ENCODE measurements at places on chromosomes 5 and 9.

DNA sequence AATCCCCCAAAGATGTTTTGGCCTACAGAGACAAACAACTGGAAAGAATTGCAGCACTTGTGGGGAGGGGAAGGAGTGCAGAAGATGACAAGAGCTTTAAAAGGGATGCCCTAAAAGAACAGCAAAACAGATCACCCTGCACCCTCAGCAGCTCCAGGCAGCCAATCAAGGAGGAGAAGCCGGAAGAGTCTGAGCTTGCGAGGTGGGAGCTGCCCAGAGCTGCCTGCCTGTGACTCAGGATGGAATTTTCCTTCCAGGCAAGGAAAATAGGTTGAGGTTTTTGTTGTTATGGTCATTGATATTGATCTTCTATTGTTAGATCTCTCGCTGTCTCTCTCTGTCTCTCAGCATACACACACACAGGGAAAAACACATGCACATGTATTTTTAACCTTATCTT is 70.3 kb upstream of the MAP1B start:
- H3K4me1 ChIP-seq: no peaks in the 10 kb centered on the region
- peaks cover 15% of the 10 kb centered on the region for H3K27me3 ChIP-seq

GRCh38 chr5:9207817-9208418 is 338.0 kb downstream of the SEMA5A start:
- no peaks in the 10 kb centered on the region for H3K27me3 ChIP-seq
- no peak overlapping the region for H3K27ac ChIP-seq
- H3K4me3 ChIP-seq: no peak overlapping the region
- H3K36me3 ChIP-seq: no peaks in the 10 kb centered on the region

GRCh38 chr5:53944981-53945380 is 365.4 kb downstream of the ARL15 start:
- DNase-seq: no peak
- H3K4me1 ChIP-seq: no peaks in the 10 kb centered on the region

- H3K36me3 ChIP-seq: no peaks in the 10 kb centered on the region
- no peak overlapping the region for H3K4me3 ChIP-seq
- H3K27ac ChIP-seq: no peak overlapping the region
- DNase-seq: no peak
Observed at GRCh38 chr5:164187785-164188184, 682.4 kb downstream of the MAT2B start.

DNA sequence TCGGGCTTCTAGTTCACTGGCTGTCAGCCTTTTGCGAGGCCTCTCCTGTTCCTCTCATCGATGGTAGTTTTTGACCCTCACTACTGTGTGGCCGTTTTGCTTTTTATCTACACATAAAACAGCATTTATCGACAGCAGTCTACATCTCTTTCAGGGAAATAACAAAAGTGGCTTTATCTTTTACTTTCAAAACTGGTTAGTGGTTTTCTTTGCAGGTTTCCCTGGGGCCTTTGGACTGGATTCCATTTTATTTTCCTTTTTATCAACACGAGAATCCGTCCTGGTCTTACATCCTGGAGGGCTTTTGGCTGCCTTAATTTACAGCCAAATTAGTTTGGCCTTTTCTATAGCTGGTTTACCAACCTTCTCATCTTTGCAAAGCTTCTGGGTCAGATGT is 793 bp upstream of the PKD2L2 start:
- peaks cover 3% of the 10 kb centered on the region for H3K27me3 ChIP-seq
- no peak for DNase-seq
- H3K36me3 ChIP-seq: no peaks in the 10 kb centered on the region
- peak overlapping the region; percentile 89 for H3K27ac ChIP-seq
- peak overlapping the region; percentile 82 for H3K4me3 ChIP-seq
- peaks cover 16% of the 10 kb centered on the region for H3K4me1 ChIP-seq

DNA sequence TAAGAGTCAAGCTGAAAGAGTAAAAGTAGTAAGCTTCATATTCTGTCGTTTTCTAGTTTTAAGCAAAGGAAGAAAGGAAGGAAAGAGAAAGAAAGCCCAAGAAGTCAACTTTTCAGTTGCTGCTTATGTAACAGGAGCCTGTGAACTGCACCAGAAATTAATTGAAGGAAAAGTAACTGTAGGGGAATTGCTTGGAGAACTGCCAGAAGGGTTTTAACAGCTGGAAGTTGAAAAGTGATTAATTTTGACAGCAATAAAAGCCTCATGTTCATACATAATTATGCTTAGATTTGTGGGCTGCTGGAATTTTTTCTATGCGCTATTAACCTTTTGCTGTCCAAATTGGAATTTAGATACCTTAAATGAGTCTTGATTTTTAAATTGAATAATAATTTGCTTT is 255.7 kb downstream of the ENC1 start:
- no peaks in the 10 kb centered on the region for H3K36me3 ChIP-seq
- no peak for DNase-seq

- no peak overlapping the region for H3K27ac ChIP-seq
- no peaks in the 10 kb centered on the region for H3K27me3 ChIP-seq
- H3K4me3 ChIP-seq: no peak overlapping the region
Observed at GRCh38 chr5:53568871-53569270, 8.4 kb downstream of the NDUFS4 start.

DNA sequence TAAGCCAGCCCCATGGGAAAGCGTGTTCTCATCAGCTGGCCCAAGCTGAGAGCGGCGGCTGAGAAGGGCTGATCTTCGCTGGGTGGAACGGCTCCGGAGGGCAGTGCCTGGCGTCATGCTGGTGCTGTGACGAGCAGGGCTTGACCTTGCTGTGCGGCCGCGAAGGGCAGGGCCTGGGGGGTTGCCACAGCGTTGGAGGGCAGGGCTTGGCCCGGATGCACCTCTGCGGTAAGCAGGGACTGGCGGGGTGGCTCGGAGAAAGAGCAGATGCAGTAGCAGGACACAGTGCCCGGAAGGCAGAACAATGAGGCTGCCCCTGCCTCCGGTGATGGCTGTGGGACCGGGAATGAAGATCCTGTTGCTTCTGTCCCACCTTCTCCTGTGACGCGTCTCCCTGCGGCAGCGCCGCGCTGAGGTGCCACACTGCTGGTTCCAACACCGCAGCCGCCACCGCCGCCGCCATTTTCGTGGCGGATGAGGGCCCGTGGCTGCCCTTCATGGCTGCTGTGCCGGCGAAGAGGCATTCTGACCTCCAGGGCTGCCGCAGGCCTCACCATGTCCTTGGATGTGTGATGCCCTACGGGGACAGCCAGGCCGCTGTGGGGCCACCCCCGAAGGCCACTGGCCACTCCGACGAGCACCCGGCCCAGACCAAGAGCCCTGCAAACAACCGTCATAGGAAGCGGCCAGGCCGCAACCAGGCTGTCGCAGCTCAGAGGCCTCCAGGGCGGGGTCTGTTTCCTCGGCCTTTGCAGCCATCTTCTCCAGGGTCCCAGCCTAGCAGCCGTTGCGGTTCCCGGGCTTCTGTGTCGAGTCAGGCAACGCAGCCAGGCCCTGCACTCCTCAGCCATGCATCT is 890.5 kb upstream of the CTNND2 start:
- H3K4me3 ChIP-seq: no peak overlapping the region
- H3K4me1 ChIP-seq: no peaks in the 10 kb centered on the region
- H3K36me3 ChIP-seq: no peaks in the 10 kb centered on the region
- no peaks in the 10 kb centered on the region for H3K27me3 ChIP-seq

DNA sequence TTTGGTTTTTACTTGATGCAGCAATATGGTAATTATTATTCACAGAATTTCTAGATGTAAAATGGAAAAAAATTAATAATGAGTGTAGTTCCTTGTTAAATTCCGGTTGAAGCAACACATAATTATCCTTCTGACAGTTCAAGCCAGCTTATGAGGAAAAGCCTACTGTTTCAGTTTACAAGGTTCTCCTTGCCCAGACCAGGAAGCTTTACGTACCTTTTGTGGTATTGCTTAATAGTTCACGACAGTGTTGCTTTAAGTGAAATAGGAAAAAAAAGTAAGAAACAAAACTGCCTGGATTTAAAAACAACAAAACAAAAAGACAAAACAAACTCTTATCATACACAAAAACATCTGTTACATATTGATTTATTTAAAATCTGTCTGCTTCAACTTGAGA is 547.3 kb upstream of the C9orf72 start:
- no peaks in the 10 kb centered on the region for H3K4me1 ChIP-seq
- no peak for DNase-seq
- H3K4me3 ChIP-seq: no peak overlapping the region
- H3K36me3 ChIP-seq: no peaks in the 10 kb centered on the region
- no peak overlapping the region for H3K27ac ChIP-seq

GRCh38 chr5:144026286-144026685 is 144.2 kb downstream of the YIPF5 start:
- H3K27ac ChIP-seq: no peak overlapping the region
- no peak overlapping the region for H3K4me3 ChIP-seq
- no peak for DNase-seq
- peaks cover 2% of the 10 kb centered on the region for H3K27me3 ChIP-seq

DNA sequence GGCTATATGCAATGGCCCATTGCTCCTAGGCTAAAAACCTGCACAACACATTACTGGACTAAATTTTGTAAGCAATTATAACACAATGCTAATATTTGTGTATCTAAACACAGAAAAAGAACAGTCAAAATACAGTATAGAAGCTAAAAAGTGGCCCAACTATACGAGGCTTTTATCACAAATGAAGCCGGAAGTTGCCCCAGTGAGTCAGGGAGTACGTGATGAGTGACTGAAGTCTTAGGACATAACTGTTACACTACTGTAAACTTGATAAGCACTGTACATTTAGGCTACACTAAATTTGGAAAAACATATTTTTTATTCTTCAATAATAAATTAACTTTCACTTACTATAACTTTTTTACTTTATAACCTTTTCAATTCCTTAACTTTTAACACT is 105.2 kb upstream of the PRR16 start:
- no peaks in the 10 kb centered on the region for H3K36me3 ChIP-seq
- H3K4me1 ChIP-seq: no peaks in the 10 kb centered on the region
- DNase-seq: no peak
- H3K27ac ChIP-seq: no peak overlapping the region

DNA sequence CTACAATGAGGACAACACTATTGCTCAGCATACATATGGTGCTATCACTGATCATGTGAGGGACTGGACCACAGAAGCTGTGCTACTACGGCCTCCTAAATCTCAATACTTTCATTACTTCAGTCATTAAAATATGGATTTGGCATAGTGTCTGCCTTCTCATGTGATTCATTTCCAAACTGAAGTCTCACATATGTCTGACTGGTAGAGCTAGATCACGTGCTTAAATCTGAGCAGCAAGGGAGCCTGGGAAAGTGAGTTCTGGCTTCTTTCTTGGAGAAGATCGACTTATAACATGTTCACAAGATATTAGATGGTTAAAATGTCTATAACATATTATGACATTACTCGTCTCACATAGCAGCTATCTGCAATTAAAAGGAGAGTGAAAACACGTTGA is 8.3 kb downstream of the KIF4B start:
- DNase-seq: no peak
- H3K27me3 ChIP-seq: peaks cover 7% of the 10 kb centered on the region
- H3K4me3 ChIP-seq: no peak overlapping the region
- no peaks in the 10 kb centered on the region for H3K36me3 ChIP-seq
- H3K4me1 ChIP-seq: no peaks in the 10 kb centered on the region
- H3K27ac ChIP-seq: no peak overlapping the region

DNA sequence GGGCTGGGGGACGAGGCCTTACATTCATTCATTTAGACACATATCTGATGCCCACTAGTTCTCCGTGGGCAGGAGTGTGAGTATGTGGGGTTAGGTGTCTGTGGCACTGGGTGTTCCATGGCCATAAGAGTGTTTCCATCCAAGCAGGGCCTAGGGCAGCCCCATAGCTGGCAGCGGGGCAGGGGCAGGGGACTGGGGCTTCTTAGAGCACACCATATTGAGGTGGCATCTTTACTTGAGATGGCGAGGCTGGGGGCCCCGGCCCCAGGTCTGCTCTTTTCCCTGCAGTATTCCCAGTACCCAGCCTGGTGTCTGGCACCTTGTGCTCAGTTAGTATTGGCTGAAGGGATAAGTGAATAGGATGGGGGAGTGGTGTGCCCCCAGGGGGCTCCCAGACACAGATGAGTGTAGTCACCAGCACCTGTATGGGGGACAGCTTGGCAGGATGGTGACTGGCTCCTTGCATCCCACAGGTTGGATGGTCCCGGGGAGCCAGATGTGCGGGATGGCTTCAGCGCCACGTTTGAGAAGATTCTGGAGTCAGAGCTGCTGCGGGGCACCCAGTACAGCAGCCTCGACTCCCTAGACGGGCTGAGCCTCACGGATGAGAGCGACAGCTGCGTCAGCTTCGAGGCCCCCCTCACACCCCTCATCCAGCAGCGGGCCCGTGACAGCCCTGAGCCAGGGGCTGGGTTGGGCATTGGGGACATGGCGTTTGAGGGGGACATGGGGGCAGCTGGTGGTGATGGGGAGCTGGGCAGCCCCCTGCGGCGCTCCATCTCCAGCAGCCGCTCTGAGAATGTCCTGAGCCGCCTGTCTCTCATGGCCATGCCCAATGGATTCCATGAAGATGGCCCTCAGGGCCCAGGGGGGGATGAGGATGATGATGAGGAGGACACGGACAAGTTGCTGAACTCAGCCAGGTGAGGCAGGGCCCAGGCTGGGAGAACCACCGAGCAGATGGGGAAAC is 17.5 kb downstream of the PSD2 start:
- H3K4me1 ChIP-seq: no peaks in the 10 kb centered on the region
- no peaks in the 10 kb centered on the region for H3K36me3 ChIP-seq
- H3K27me3 ChIP-seq: peaks cover 6% of the 10 kb centered on the region
- no peak overlapping the region for H3K27ac ChIP-seq
- H3K4me3 ChIP-seq: no peak overlapping the region
- DNase-seq: no peak

- H3K27me3 ChIP-seq: peaks cover 7% of the 10 kb centered on the region
- peaks cover 4% of the 10 kb centered on the region for H3K4me1 ChIP-seq
- H3K36me3 ChIP-seq: peaks cover 49% of the 10 kb centered on the region
- no peak overlapping the region for H3K4me3 ChIP-seq
Observed at GRCh38 chr5:157529002-157529401, 46.6 kb downstream of the ADAM19 start.

GRCh38 chr5:816176-816575 is 31.6 kb upstream of the ZDHHC11B start:
- H3K4me1 ChIP-seq: no peaks in the 10 kb centered on the region
- H3K4me3 ChIP-seq: no peak overlapping the region
- H3K36me3 ChIP-seq: peaks cover 10% of the 10 kb centered on the region
- peaks cover 2% of the 10 kb centered on the region for H3K27me3 ChIP-seq

DNA sequence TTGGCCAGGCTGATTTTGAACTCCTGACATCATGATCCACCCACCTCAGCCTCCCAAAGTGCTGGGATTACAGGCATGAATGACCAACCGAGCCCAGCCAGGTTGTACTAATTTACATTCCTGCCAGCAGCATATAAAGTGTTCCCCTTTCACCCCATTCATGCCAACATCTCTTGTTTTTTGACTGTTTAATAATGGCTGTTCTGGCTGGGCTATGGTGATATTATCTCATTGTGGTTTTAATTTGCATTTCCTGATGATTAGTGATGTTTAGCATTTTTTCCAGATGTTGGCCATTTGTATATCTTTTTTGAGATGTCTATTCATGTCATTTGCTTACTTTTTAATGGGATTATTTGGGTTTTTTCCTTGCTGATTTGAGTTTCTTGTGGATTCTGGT is 87.3 kb downstream of the INVS start:
- H3K4me1 ChIP-seq: no peaks in the 10 kb centered on the region
- no peak for DNase-seq
- no peak overlapping the region for H3K4me3 ChIP-seq

Measured in activated naive CD8-positive, alpha-beta T cell treated with anti-CD3 and anti-CD28 coated beads, Interleukin-2, amount 10 ng/mL, durations not matched to agents 7 days and 5 days (primary cell).